ENCODE measurements at places on chromosomes 16 and 17. TPM values are rescaled to one million over a fixed set of nuclear protein-coding genes. Genes with fewer than 3 reads are reported as not detected.

- H3K4me1 ChIP-seq: no peaks in the 10 kb centered on the region
- H3K4me3 ChIP-seq: no peak overlapping the region
- no peaks in the 10 kb centered on the region for H3K36me3 ChIP-seq
- no peaks in the 10 kb centered on the region for H3K27me3 ChIP-seq
- no peak for ATAC-seq
Observed at GRCh38 chr16:21694609-21695008, 30.8 kb downstream of the OTOA start.

DNA sequence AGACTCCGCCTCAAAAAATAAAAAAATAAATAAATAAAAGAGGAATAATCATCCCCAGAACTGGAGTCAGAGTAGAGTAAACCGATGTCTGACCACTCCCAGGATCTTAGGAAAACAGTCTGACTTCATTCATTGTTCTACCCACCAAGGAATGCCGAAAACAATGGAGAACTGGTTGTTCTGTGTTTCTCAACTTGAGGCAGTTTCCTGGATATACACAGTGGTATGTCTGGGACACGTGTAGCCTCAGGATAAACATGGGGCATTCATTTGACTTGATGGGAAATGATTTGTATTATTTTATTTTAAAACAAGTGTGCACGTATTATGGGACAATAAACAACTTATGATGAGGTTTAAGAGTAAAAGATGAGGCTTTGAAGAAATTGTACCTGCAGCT lies 32.8 kb upstream of the PAFAH1B1 start:
- no peak for ATAC-seq
- H3K27ac ChIP-seq: no peak overlapping the region
- peaks cover 8% of the 10 kb centered on the region for H3K27me3 ChIP-seq
- H3K36me3 ChIP-seq: no peaks in the 10 kb centered on the region

DNA sequence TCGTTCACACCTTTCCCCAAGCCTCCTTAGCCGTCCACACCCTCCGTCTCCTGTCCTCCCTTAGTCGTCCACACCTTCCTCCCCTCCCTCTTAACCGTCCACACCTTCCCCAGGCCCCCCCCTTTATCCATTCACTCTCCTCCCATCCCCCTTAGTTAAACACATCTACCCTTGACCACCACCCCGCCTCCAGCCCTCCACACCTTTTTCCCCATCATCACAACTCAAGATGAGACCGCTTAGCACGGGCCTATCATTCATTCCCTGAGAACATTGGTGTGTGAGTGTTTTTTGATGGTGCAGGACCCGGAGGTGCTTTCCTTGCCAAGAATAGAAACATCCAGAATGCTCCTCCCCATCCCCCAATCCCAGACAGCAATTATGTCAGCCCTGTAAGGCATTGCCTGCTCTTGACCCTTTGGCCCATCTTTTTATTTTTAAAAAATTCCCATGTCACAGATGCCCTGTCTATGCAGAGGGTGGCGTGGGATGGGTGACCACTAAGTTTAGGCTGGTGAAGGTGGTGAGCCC lies 1.4 kb downstream of the TENT4B start:
- peak overlapping the region; percentile 80 for H3K27ac ChIP-seq
- peak overlapping the region; percentile 88 for H3K4me3 ChIP-seq
- no peak for ATAC-seq

DNA sequence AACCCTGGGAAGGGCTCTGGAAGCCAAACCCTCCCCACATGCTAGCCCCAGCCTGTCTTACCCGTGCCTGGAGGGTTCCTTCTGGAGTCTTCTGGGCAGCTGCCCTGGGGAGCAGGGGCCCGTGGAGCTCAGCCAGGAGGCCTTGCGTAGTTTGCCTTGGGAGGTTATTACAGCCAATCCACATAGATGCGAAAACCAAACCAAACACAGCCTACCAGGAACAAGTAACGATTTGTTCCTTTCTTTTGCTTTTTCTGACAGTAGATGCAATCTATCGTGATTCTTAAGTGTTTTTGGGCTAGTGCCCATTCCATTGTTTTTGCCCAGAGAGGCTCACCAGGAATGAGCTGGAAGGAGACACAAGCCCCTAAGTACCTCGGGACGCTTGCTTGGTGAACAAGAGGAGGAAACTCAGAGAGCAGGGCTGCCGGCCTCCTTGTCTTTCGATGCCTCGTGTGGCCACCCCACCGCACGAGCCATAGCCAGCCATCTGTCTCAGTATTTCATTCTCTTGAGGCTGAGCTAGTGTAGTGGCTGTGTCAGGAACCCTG lies 102.7 kb upstream of the NOL11 start:
- H3K36me3 ChIP-seq: peaks cover 1% of the 10 kb centered on the region
- no peak for ATAC-seq
- no peak overlapping the region for H3K27ac ChIP-seq
- no peak overlapping the region for H3K4me3 ChIP-seq

GRCh38 chr17:77343031-77343800 lies 202.4 kb downstream of the SEC14L1 start:
- peaks cover 35% of the 10 kb centered on the region for H3K4me1 ChIP-seq
- peak; percentile 67 for ATAC-seq
- H3K4me3 ChIP-seq: peak overlapping the region; percentile 54
- H3K27me3 ChIP-seq: no peaks in the 10 kb centered on the region

DNA sequence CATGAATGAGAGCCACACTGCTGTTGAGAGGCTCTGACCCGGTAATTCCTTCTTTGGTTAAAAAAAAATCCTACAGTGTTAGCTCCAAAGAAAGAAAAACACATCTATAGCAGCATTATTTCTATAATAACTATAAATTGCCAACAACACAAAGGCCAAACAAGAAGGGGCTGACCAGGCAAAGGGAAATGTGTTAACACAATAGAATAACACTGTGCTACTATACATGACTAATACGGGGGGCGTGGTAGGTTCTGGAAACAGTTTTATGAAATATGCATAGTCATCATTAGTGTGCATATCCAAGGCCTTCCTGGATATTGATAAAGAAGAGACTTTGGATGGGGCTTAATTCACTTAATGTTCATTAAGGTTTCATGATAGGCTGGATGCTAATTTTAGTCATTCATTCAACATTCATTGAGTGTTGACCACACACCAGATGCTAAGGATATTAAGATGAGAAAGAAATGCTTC lies 50.0 kb upstream of the CCL1 start:
- ATAC-seq: no peak
- H3K27ac ChIP-seq: no peak overlapping the region
- H3K27me3 ChIP-seq: peaks cover 44% of the 10 kb centered on the region
- H3K4me1 ChIP-seq: no peaks in the 10 kb centered on the region
- no peak overlapping the region for H3K4me3 ChIP-seq
- H3K36me3 ChIP-seq: no peaks in the 10 kb centered on the region

DNA sequence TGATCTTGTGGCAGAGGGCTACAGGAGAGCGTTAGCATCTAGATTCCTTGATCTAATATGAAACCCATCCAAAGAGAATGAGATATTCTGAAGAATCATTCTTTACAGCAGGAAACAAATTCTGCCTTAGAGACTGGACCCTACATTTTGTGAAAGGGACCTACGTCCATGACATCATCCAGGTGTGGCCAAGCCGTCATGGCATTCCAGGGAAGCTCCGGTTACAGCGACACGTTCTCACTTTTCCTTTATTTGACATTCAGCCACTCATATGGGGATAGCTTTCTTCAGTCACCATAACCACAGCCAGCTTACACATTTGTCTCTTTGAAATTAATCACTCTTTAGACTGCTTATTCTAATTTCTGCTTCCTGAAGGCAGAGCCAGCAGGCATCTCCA lies 408.1 kb downstream of the XYLT1 start:
- no peak overlapping the region for H3K4me3 ChIP-seq
- H3K36me3 ChIP-seq: no peaks in the 10 kb centered on the region
- no peaks in the 10 kb centered on the region for H3K4me1 ChIP-seq
- no peaks in the 10 kb centered on the region for H3K27me3 ChIP-seq
- no peak for ATAC-seq

GRCh38 chr16:85536411-85537330 lies 76.5 kb upstream of the GSE1 start:
- no peak overlapping the region for H3K27ac ChIP-seq
- ATAC-seq: no peak
- no peak overlapping the region for H3K4me3 ChIP-seq
- no peaks in the 10 kb centered on the region for H3K4me1 ChIP-seq
- H3K27me3 ChIP-seq: no peaks in the 10 kb centered on the region
- H3K36me3 ChIP-seq: no peaks in the 10 kb centered on the region

DNA sequence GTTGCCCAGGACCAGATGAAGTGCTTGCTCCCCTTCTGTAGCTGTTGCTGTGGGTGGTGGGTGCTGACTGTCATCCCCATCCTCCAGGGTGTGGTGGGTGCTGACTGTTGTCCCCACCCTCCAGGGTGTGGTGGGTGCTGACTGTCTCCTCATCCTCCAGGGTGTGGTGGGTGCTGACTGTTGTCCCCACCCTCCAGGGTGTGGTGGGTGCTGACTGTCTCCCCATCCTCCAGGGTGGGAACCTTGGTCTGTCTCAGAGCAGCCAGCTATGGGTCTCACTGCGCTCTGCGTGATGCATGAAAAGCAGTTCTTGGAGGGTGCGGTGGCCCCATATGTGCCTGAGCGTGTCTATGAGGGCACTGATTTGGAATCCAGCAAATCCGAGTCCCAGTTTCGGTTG lies 163.8 kb downstream of the RPTOR start:
- no peaks in the 10 kb centered on the region for H3K27me3 ChIP-seq
- no peak overlapping the region for H3K27ac ChIP-seq
- H3K36me3 ChIP-seq: peaks cover 18% of the 10 kb centered on the region
- no peak overlapping the region for H3K4me3 ChIP-seq
- ATAC-seq: peak; percentile 6
- peaks cover 23% of the 10 kb centered on the region for H3K4me1 ChIP-seq

DNA sequence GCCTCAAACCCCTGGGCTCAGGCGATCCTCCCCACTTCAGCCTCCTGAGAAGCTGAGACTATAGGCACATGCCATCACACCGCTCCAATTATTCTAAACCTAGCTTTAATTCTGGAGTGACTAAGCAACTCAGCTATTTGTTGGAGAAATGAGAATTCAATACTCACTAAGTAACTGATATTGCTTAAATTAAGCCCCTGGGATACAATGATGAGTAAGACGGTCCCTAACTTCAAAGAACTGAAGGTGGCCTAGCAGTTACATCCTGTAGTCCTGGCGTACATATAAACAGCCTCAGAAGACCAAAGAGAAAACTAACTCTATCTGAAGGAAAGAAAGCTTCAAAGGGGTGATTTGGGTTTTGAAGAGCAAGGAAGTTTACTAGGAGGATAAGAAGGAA lies 25.0 kb downstream of the XPO6 start:
- peak; percentile 46 for ATAC-seq
- peak overlapping the region; percentile 75 for H3K4me3 ChIP-seq
- H3K36me3 ChIP-seq: peaks cover 91% of the 10 kb centered on the region
- peak overlapping the region; percentile 82 for H3K27ac ChIP-seq
- H3K4me1 ChIP-seq: peaks cover 74% of the 10 kb centered on the region

The ATP2A3 gene
- total RNA-seq: 153 TPM

The PPM1D gene
- total RNA-seq: 17.1 TPM

The FAM234A gene
- 4.0 TPM for total RNA-seq

The DOC2A gene
- 1.0 TPM for total RNA-seq

The HOXB3 gene
- total RNA-seq: 5.4 TPM

The LITAFD gene
- total RNA-seq: not detected

The HS3ST3A1 gene
- total RNA-seq: 0.29 TPM
